ENCODE measurements at places on chromosomes 1 and 21. TPM values are rescaled to one million over a fixed set of nuclear protein-coding genes. Genes with fewer than 3 reads are reported as not detected.

OR2W3 gene
- 0.79 TPM for total RNA-seq

FAM72B gene
- total RNA-seq: 22.9 TPM

DNA sequence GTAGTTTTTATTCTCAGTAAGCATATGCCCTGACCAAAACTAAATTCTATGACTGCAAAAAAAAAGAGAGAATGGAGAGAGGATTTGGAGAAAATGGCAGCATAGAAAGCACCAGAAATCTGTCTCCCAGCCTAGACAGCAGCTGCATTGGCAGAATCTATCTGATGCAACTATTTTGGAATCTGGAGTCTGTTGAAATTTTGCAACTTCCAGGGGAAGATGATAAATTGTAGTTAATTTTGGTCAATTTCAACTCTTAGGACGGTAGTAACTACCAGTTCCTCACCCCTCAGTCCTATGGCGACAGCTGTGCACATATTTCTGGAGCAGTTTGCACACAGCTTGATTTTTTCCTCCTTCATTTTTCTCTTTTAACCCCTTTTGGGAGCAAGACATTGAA is 10.9 kb downstream of the EXO5 start:
- no peaks in the 10 kb centered on the region for H3K4me1 ChIP-seq
- DNase-seq: no peak
- peaks cover 24% of the 10 kb centered on the region for H3K36me3 ChIP-seq
- H3K27ac ChIP-seq: no peak overlapping the region
- H3K4me3 ChIP-seq: no peak overlapping the region
- H3K27me3 ChIP-seq: no peaks in the 10 kb centered on the region

DNA sequence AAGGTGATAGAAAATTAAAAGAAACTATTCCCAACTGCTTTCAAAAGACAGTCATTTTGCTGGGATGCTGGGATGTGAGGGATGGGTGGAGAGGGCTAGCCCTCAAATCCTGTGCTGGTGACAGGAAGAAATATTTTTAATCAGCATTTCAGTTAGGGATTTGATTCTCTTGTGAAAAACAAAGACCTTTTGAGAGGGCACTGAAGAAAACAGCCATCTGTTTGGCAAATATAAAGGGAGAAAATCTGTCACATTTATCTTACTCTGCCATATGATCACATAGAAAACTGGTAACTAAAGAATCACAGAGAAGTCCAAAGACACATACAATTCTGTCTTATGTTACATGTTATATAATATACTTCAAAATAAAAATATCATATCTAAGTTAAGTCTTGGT is 12.3 kb downstream of the STXBP3 start:
- H3K36me3 ChIP-seq: peaks cover 40% of the 10 kb centered on the region
- H3K4me1 ChIP-seq: peaks cover 2% of the 10 kb centered on the region
- no peaks in the 10 kb centered on the region for H3K27me3 ChIP-seq
- DNase-seq: no peak

- H3K4me1 ChIP-seq: no peaks in the 10 kb centered on the region
- H3K27me3 ChIP-seq: no peaks in the 10 kb centered on the region
- peaks cover 8% of the 10 kb centered on the region for H3K36me3 ChIP-seq
- H3K27ac ChIP-seq: no peak overlapping the region
Observed at GRCh38 chr1:77498918-77499317, 183.5 kb downstream of the ZZZ3 start.

GRCh38 chr1:223775054-223775453 is 62.7 kb downstream of the CAPN2 start:
- H3K36me3 ChIP-seq: peaks cover 73% of the 10 kb centered on the region
- H3K27ac ChIP-seq: no peak overlapping the region
- DNase-seq: no peak
- H3K4me3 ChIP-seq: no peak overlapping the region

DNA sequence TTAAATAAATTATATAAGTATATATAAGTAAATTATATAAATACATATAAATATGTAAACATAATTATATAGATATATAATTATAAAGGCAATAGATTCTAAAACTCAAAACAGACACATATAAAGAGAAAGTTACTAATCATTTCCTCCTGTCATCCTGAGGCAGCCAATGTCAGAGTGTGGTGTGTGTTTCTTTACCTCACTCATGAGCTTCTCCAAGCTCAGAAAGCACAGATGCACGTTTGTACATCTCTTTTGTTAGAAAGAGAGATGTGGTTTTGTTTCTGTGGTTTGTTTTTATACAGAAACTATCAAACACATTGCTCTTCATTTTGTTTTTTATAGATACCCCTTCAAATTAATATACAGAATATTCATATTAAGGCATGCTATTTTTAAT is 594.8 kb downstream of the USP25 start:
- no peaks in the 10 kb centered on the region for H3K27me3 ChIP-seq
- H3K4me1 ChIP-seq: peaks cover 3% of the 10 kb centered on the region
- H3K4me3 ChIP-seq: no peak overlapping the region
- no peak overlapping the region for H3K27ac ChIP-seq

GRCh38 chr1:87226341-87226760 is 102.3 kb upstream of the LMO4 start:
- no peak overlapping the region for H3K27ac ChIP-seq
- no peak for DNase-seq
- no peak overlapping the region for H3K4me3 ChIP-seq
- no peaks in the 10 kb centered on the region for H3K4me1 ChIP-seq
